ENCODE measurements at places on chromosomes 2 and 18.

DNA sequence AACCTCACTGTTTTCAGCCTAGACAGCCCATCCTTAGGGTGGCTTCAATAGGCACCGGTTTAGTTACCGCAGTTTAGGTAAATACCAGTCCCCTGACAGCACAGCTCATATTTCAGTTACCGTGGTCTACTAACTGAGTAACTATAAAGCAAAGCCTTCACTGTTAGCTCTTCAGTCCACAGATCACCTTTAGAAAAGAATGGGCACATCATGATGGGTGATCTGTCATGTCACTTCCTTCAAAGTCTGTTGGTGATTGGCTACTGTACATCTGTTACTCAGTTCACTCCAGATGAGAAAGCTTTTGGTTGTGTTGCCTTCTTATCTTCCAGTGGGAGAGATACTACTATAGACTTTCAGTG lies 21.0 kb downstream of the SLC20A1 start:
- no peak for DNase-seq

DNA sequence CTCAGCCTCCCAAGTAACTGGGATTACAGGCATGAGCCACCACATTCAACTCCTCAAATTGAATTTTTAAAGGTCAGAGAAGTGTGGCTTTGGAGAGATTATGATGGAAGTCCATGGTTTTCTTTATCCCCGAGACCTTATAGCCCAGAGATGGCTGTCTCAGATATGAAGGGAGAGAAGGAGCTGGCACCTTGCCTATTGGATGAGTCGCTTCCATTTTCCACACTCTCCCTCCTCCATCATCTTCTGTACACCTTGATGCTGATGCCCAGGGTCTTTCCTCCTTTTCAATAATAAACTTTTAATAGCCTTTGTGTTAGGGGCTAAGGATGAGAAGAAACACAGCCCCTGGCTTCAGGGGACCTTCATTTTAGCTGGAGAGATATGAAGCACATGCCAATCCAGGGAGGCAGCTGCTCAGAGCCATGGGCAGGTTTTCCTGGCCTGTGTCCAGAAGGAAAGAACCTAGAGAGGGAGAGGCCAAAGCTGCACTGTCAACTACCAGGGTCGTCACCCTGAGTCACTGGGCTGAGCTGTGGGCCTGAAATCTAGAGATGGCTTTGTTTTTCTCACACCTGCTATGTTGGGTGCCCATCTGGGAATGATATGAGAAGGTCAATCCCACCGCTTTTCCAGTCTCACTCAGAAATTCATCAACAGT lies 146.0 kb upstream of the SERTAD2 start:
- DNase-seq: no peak

- no peak for DNase-seq
Observed at GRCh38 chr2:237254369-237254861, 159.5 kb downstream of the COL6A3 start.

DNA sequence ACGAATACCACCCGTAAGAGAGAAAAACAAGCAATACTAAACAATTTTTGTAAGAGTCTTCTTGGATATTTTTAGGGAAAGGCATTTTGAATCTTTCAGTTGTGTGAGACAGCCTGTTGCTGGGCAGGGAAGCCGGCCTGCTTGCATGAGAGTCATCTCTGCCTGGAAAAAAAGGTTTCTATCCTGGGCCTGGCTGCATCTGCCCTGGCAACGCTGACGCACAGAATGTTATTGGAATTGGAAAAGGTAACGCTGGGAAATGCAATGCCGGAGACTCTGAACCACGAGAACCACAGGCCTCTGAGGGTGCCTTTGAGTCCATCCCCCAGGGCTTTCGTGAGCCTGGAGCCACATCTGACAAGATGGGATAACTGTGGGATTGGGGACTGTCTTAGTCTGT lies 17.9 kb upstream of the NPAS2 start:
- DNase-seq: no peak

DNA sequence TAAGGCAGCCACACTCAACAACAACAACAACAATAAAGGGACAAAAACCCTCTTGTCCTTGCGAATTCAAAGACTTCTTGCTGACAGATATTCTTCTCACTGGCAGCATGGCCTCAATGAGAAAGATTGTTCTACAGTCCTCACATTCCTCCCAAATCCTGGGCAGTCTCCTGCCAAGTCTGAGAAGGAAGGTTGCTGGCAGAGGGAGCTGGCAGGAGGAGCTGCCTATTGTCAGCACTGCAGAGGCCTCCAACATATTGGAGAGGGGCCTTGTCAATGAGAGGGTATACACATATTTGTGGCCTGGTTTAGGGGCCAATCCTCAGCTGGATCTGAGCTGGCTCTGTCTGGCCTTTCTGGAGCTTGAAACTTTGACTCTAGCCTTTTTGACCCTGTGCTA lies 63.5 kb downstream of the LAMA3 start:
- DNase-seq: no peak

DNA sequence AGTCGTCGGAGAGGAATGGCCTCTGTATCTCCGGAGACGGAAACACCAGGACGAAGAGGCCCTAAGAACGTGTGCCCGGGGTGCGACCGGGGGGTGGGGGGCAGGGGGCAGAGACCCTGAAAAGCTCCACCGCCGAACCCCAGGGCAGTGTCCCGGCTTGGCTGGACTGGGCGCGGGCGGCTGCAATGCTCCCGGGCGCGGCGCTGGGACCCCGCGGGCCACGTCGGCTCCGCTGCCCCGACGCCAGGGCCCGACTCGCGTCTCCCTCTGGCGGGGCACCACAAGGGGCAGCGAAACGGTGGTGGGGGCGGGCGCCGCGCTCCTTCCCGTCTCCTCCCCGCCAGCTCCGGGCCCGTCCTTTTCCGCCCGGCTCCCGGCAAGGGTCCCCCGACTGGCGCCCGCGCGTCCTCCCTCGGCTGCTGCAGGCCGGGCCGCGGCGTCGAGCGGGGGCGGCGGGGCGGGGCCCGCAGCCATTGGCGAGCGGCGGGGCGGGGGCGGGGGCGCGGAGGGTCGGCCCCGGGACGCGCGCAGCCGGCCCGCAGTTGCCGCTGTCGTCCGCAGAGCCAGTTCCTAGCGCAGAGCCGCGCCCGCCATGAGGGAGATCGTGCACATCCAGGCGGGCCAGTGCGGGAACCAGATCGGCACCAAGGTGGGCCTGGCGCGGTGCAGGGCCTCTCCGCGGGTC lies at the start of gene TUBB6:
TSS of gene TUBB6 (plus strand) at position 541 of the 685 bp plus-strand sequence. CDS start at position 593, 52 bp downstream.
- no peak for DNase-seq

DNA sequence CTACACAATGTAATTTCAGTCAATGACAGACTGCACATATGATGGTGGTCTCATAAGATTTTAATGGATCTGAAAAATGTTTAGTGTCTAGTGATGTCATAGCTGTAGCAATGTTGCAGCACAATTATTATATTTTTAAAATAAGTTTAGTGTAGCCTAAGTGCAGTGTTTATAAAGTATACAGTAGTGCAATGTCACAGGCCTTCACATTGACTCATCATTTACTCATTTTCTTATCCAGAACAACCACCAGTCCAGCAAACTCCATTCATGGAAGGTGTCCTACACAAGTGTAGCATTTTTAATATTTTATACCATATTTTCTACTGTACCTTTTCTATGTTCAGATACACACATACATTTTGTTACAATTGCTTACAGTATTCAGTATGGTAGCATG lies 663.1 kb downstream of the ERBB4 start:
- DNase-seq: no peak

- DNase-seq: no peak
Observed at GRCh38 chr2:218329826-218330593, 26.6 kb upstream of the CATIP start.

DNA sequence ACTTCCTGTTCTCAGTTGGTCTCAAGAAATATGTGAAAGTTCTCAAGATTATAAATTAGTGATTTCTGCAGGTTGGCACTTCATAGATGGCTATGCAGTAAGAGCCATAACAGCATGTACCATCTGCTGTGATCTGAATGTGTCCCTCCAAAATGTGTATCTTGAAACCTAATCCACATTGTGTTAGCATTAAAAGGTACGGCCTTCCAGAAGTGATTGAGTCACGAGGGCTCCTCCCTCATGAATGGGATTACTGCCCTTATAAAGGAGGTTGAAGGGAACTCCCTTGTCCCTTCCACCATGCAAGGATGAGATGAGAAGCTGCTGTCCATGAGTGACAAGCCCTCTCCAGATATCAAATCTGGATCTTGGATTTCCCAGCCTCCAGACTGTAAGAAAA lies 45.0 kb downstream of the METTL4 start:
- DNase-seq: no peak

DNA sequence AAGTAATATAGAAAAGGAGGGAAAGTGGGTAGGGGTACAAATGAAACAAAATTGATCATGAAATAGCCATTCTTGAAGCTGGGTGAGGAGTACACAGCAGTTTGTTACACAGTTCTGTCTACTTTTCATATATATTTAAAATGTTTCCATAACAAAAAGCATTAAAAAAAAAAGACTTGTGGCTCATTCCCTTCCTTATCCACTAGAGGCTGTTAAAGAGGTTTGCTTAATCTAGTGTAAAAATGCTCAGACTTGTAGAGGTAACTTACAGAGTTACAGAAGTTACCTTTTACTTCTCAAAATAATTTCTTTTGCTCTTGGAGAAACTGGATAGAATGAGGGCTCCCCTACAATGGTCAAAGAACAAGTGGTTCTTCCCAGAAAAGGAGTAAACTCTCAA lies 8.1 kb upstream of the WIPF1 start:
- no peak for DNase-seq

- no peak for DNase-seq
Observed at GRCh38 chr18:54607213-54608027, 16.4 kb downstream of the DYNAP start.

DNA sequence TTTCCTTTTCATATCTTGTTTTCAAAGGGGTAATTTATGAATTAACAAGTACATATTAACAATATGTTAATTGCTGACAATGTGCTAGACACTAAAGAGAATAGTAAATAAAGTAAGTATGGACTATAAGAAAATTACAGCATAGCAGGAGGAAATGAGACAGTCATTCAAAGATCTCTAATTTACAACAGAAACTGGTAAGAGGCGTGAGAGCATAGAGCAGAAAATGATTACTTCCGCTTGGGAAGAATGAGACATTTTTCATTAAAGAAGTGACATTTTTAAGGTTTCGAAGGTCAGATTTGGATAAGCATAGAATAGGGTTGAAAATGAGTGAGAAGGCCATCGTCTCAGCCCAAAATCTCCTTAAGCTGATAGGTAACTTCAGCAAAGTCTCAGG lies 184.4 kb upstream of the SESTD1 start:
- DNase-seq: no peak

DNA sequence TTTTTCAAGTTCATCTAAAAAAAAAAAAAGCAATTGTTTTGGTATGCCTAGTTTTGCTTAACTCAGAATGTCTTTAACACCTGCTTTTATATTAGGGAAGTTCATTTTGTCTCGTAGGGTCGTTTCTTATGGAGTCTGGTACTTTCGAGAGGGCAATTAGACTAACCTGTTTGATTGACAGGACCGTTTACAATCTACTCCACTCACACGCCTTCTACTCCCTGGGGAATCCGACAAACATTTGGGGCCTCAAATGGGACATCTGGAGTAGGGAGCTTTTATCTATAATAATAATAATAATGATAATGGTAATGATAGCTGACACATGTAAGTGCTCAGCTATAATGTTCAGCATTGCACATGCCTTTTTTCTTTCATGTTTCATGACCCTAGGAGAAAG lies 261.6 kb upstream of the RASGRP3 start:
- no peak for DNase-seq

GRCh38 chr18:78999939-79000338 lies 20.3 kb downstream of the SALL3 start:
- DNase-seq: no peak

DNA sequence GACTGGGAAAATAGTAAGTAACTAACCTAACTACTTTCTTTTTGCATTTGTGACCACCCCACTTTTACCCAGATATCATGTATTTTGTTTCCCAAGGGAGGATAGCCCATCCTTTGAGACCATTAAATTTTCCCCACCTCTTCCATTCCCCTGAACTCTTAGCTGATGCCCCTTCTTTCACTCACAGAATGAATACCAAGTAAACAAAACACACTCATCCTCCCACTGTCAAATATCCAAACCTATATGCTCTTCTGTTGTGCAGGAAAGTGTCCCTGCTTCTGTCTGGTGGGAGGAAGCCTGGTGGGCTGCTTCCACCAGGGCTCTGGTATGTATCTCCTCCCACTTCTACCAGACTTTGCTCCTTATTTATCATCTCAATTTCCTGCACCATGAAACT lies 64.6 kb upstream of the PARD3B start:
- no peak for DNase-seq

GRCh38 chr2:126527836-126528490 lies 128.0 kb upstream of the GYPC start:
- peak; percentile 32 for DNase-seq

DNA sequence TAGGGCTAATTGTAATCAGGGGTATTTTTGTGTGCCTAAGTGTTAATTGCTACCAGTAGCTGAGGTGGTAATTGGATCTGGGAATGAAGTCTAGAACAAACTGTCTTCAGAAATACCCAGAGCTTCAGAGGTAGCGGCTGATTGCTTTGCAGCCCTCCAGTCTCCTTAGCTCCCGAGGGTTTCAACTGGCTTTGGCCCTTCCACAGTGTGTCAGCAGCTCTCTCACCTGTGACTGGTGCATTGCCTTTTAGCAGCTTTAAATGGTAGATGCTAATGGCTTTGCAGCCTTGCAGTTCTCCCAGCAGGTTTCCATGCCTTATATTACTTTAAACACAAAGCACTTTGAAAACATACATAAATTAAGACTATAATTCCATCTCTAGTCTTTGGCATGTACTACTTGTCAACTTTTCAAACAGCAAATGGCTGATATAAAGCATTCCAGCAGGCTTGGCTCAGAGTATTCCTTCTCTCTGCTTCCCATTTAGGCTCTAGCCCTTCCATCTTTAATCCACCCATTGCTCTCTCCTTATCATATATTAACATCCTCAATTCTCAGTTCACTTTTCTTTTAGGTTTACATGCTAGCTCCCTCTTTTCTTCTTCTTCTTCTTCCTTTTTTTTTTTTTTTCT lies 156.4 kb upstream of the GALNT13 start:
- no peak for DNase-seq

DNA sequence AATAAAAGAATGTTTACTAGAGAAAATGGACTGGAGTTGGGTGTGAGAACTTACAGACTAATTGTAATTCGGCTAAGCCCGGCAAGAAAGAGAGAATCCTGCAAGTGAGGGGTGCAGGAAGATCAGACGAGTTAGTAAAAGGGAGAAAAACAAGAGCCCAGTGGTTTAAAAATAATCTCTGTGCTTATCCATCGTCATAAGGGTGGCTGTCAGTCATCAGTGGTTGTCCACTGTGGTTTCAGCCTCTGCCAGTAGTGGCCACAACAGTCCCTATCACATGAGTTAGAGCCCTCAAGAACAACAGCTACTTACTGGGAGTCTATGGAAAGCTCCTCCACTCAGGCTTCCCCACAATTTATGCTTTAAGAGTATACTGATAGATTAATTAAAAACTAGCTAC lies 239.8 kb downstream of the SETBP1 start:
- no peak for DNase-seq

All from stimulated activated CD4-positive, alpha-beta T cell treated with anti-CD3 and anti-CD28 coated beads, TNF-alpha, amount 100 ng/mL, for 24 hours (primary cell).